ENCODE measurements at places on chromosomes 11 and 22.

- DNase-seq: no peak
These were observed 8.2 kb downstream of the ARVCF start for GRCh38 chr22:20008221-20008995.

DNA sequence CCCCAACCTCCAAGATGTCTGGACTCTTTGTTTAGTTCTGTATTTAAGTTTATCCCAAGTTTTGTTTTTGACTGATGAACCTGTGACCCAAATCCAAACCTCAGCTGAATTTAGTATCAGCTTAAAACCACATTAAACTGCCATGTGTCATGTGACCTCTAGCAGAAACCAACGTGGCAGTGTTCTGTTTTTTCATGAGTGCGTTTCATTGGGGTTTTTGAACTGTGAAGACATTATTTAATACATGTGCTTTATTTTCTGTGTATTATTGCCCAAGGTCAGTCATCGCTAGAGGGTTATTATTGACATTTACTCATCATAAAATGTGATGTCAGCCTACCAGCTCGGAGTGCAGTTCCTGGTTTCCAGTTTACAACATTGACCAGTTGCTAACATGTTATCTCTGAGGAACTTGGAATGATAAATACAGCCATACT, 1.8 kb downstream of the TLCD5 start:
- DNase-seq: no peak

DNA sequence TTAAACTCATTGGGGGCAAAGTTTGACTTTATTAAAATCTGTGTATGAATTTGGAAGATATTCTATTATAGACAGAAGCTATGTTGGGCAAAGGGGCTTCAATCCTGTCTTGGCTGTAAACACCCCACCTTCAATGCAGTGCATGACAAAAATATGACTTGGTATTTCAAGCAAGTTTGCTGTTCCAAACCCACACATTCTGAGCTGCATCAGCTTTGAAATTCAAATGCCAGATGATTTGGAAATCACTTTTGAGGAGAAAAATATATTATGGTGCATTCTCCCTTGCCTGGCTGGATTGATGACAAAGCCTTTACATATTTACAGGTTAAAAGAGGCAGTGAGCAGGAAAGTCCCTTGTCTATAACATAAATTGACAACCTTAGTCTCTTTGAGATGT, 760.0 kb downstream of the NELL1 start:
- no peak for DNase-seq

GRCh38 chr22:22452211-22452610, 56.3 kb downstream of the ZNF280B start:
- DNase-seq: no peak

DNA sequence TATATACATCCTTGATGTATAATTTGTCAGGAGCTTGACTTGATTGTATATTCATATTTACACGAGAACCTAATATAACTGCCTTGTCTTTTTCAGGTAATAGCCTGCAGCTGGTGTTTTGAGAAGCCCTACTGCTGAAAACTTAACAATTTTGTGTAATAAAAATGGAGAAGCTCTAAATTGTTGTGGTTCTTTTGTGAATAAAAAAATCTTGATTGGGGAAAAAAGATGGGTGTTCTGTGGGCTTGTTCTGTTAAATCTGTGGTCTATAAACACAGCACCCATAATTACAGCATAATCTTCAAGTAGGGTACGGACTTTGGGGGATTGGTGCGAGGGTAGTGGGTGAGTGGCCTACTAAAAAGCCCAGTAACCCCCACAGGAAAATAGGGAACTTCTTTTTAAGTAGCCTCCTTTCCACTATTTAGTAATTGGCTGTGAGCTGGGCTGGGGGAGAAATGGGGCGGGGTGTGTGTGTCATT, 7.5 kb downstream of the MALAT1 start:
- DNase-seq: no peak

- no peak for DNase-seq
These were observed 16.2 kb downstream of the POU2F3 start for GRCh38 chr11:120256178-120256577.

DNA sequence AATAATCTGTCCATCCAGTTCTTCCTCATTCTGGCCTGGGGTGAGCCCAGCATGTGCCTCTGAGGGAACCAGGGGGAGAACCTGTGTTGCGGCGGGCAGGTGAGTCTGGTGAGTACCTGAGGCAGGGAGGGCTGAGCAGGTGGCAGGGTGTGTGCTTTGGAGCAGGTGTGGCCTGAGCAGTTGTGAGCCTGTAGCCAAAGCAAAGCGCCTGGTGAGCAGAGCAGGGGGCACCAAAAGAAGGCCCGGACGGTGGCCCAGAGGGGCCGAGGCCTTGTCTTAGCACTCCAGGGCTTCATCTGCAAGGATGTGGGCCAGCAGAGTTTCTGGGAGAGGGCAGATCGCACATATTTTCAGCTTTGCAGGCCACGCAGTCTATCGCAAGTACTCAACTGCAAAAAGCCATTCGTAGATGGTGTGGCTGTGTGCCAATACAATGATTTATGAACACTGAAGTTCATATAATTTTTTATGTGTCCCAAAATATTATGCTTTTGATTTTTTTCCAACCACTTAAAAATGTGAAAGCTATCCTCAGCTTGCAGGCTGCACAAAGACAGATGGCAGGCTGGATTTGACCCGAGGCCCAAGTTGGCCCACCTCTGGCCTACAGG, 8.7 kb downstream of the GLB1L2 start:
- no peak for DNase-seq

DNA sequence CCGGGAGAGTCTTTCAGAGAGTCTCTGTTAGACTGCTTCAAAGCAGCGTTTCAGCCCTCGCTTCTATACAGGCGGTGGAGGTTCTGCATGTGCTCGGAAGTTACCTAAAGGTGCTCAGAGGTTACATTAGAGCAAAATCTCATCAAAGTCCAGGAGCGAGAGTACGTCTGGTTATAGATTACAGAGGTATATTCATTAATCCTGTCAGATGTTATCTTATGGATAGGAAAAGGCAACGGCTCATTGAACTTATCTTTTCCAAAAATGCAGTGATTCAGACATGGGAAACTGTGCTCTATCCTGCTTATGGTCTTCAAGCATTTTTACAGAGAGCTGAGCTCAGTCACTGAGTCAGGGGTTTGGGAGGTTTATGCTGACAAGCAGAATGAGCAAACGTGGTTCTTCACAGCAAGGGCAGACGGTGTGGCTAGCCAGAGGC, 9.1 kb upstream of the ZBED5 start:
- no peak for DNase-seq

DNA sequence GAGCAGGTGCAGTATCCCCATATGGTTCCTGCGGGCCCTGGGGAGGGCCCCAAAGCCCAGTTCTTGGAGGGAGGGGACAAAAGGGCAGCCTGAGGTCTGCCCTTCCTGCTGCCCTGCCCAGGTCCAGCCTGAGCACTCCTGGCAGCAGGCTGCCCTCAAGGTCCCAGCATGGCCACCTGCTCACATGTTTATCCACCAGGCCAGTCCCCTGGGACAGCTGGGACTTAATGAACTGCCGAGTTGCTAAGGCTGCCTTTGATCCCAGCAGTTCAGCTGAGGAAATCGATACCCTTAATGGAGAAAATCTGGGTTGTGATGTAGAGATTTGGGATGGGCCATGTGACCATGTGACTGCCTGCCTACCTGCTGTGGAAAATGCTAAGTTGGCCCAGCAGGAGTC, 146.2 kb downstream of the TRIM29 start:
- DNase-seq: no peak

GRCh38 chr11:27563641-27564040, 57.1 kb upstream of the LIN7C start:
- no peak for DNase-seq

GRCh38 chr11:44557464-44557863, 8.0 kb upstream of the CD82 start:
- no peak for DNase-seq

All from CD4-positive, alpha-beta T cell treated with Interleukin-1 beta for 1 hour (primary cell).